Activated T-helper 17 cell treated with anti-CD3 and anti-CD28 coated beads, Interleukin-2, amount 50 U/mL, for 72 hours (primary cell): ENCODE measurements at places on chromosomes 6 and 20.
A peak's percentile ranks its signal among the peaks of the same experiment; 100 is the strongest.

GRCh38 chr6:165605901-165606739 lies 56.9 kb downstream of the PDE10A start:
- H3K27ac ChIP-seq: no peak overlapping the region

DNA sequence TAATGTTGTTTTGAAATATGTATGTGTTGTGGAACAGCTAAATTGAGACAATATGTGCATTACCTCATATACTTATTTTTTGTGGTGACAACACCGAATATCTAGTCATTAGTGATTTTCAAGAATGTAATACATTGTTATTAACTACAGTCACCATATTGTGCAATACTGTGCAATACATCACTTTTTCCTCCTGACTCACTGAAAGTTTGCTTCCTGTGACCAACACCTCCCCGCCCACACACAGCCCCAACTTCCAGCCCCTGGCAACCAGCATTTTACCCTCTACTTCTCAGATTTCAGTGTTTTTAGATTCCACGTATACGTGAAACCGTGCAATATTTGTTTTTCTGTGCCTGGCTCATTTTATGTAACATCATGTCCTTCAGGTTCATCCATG lies 627.9 kb downstream of the PRKN start:
- H3K4me1 ChIP-seq: no peaks in the 10 kb centered on the region
- H3K4me3 ChIP-seq: no peak overlapping the region
- H3K36me3 ChIP-seq: no peaks in the 10 kb centered on the region

GRCh38 chr6:141758430-141758829 lies 374.3 kb upstream of the GJE1 start:
- H3K27ac ChIP-seq: no peak overlapping the region
- H3K4me3 ChIP-seq: no peak overlapping the region
- ATAC-seq: no peak
- H3K27me3 ChIP-seq: no peaks in the 10 kb centered on the region
- H3K4me1 ChIP-seq: no peaks in the 10 kb centered on the region

GRCh38 chr6:133761706-133762105 lies 127.2 kb upstream of the TCF21 start:
- no peak for ATAC-seq
- H3K27ac ChIP-seq: no peak overlapping the region
- no peaks in the 10 kb centered on the region for H3K4me1 ChIP-seq
- no peak overlapping the region for H3K4me3 ChIP-seq
- peaks cover 31% of the 10 kb centered on the region for H3K27me3 ChIP-seq

- no peaks in the 10 kb centered on the region for H3K27me3 ChIP-seq
- ATAC-seq: no peak
- H3K27ac ChIP-seq: no peak overlapping the region
- no peaks in the 10 kb centered on the region for H3K36me3 ChIP-seq
- H3K4me3 ChIP-seq: no peak overlapping the region
- H3K4me1 ChIP-seq: no peaks in the 10 kb centered on the region
Observed at GRCh38 chr6:165746331-165746730, 83.3 kb upstream of the PDE10A start.

- H3K27ac ChIP-seq: no peak overlapping the region
- ATAC-seq: no peak
- no peaks in the 10 kb centered on the region for H3K27me3 ChIP-seq
- no peaks in the 10 kb centered on the region for H3K4me1 ChIP-seq
- no peaks in the 10 kb centered on the region for H3K36me3 ChIP-seq
Observed at GRCh38 chr6:98014442-98015201, 731.6 kb upstream of the MMS22L start.

- no peak for ATAC-seq
- H3K27ac ChIP-seq: no peak overlapping the region
- peaks cover 26% of the 10 kb centered on the region for H3K27me3 ChIP-seq
- H3K36me3 ChIP-seq: no peaks in the 10 kb centered on the region
Observed at GRCh38 chr6:138537106-138537505, 37.8 kb upstream of the NHSL1 start.

- peak overlapping the region; percentile 15 for H3K4me3 ChIP-seq
- peaks cover 24% of the 10 kb centered on the region for H3K36me3 ChIP-seq
- no peaks in the 10 kb centered on the region for H3K27me3 ChIP-seq
- H3K27ac ChIP-seq: peak overlapping the region; percentile 66
Observed at GRCh38 chr6:4906293-4907276, 97.3 kb downstream of the RPP40 start.

DNA sequence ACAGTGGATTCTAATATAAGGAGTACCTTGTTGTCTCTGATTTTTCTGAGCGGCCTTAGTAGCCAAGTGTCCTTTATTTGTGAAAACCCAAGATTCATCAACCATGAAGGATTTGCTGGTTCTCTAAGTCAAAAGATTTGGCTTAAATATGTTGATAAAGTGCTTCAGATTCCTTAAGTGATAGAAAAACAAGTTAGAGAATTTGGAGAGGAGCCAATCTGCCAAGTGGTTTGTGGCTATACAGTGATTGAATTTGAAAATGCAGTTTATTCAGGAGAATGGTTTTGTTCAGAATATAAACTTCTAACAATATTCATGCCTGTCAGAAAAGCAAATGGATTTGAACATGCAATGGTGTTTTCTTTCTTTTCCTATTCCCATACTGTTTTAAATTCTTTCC lies 54.8 kb downstream of the CAP2 start:
- no peaks in the 10 kb centered on the region for H3K36me3 ChIP-seq
- peaks cover 19% of the 10 kb centered on the region for H3K27me3 ChIP-seq
- no peak for ATAC-seq
- H3K4me1 ChIP-seq: no peaks in the 10 kb centered on the region
- H3K27ac ChIP-seq: no peak overlapping the region

DNA sequence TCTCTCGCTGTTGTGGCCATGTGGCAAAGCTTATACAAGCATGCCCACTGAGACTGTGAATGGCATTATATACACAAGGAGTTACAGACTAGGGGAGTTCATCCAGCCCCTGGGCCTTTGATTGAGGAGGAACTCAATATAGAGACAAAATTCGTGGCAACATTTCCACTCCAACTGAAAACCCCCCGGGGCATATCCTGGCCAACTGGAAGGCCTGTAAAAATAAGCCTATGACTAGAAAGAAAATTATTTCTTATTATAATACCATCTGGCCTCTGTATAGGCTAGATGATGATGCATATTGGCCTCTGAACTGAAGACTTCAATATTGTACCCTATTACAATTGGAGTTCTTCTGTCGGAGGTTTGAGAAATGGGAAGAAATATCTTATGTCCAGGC lies 175.5 kb upstream of the GJE1 start:
- no peak overlapping the region for H3K27ac ChIP-seq
- no peaks in the 10 kb centered on the region for H3K27me3 ChIP-seq
- no peaks in the 10 kb centered on the region for H3K36me3 ChIP-seq
- no peaks in the 10 kb centered on the region for H3K4me1 ChIP-seq
- no peak overlapping the region for H3K4me3 ChIP-seq
- ATAC-seq: no peak

DNA sequence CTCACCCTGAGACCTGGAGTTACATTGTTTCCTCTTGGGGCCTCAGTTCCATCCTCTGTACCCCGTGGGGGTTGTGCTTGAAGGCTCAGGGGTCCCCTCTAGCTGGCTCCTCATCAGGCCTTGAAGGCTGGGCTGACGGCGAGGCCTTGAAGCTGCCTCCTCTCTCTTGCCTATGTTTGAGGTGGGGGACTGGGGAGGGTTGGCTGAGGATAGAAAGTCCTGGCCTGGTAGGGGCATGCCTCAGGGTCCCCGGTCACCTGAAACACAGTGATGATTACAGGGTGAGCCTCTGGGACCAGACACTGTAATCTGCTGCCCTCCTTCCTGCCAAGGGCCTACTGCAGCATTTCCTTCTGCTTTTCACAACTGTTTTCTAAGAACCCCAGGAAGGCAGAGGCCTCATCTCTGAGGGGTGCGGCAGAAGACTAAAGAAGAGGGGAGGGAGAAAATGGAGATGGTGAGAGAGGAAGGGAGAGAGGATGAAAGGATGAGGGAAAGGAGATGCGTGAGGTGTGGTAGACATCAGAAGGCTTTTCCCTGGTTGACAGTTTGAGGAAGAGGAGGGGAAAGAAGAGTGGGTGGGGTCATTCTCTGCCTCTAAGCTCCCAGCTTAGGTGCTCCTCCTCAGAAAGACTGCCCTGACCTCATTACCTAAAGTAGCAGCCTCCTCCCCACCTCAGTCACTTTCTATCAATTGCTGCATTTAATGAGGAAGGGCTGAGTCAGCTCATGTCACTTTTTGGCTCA lies 29.7 kb downstream of the VEGFA start:
- H3K4me1 ChIP-seq: peaks cover 4% of the 10 kb centered on the region
- no peak overlapping the region for H3K4me3 ChIP-seq
- no peaks in the 10 kb centered on the region for H3K27me3 ChIP-seq
- no peak overlapping the region for H3K27ac ChIP-seq
- peak; percentile 22 for ATAC-seq

DNA sequence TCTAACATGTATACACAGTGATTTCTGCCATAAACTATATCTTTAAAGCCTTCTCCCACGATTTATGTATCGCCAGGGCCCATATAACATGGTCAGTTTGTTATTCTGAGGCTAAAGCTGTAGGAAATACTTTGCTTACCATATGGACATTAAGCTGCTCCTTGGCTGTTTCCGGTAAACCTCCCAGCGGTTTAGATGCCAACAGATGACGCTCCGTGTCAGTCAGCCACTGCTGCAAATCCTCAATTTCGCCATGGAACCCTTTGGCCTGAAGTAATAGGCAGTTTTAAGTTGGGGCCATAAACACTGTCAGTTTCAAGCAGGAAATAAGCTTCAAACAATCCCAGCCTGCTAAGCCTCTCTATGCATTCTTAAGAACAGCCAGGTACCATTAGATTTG lies 145.4 kb downstream of the DST start:
- no peak overlapping the region for H3K4me3 ChIP-seq
- H3K36me3 ChIP-seq: peaks cover 6% of the 10 kb centered on the region
- H3K27me3 ChIP-seq: no peaks in the 10 kb centered on the region
- no peak overlapping the region for H3K27ac ChIP-seq

GRCh38 chr20:41369673-41370072 lies 3.1 kb upstream of the EMILIN3 start:
- H3K27me3 ChIP-seq: peaks cover 45% of the 10 kb centered on the region
- no peaks in the 10 kb centered on the region for H3K4me1 ChIP-seq
- ATAC-seq: no peak
- H3K27ac ChIP-seq: no peak overlapping the region
- no peak overlapping the region for H3K4me3 ChIP-seq
- H3K36me3 ChIP-seq: no peaks in the 10 kb centered on the region

DNA sequence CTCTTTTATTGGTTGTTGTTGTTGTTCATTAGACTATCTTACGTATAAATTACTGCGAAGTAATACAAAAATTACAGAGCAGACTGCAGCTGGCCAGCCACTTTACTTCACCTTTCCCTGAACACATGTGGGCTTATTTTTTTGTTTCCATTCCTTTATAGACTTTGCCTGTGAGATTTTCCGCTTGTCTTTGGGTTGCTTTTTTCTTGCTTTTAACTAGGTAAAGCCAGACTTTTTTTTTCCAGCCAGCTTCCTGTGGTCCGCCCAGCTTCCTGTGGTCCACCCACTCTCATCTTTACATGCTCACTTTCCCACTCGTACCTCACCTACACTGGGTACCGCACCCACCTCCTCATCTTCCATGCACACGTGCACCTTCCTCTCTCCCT lies 79.0 kb downstream of the IPCEF1 start:
- peak overlapping the region; percentile 77 for H3K27ac ChIP-seq
- peak; percentile 62 for ATAC-seq
- peak overlapping the region; percentile 77 for H3K4me3 ChIP-seq
- H3K27me3 ChIP-seq: no peaks in the 10 kb centered on the region

GRCh38 chr6:33936886-33937285 lies 133.1 kb upstream of the MLN start:
- no peak overlapping the region for H3K4me3 ChIP-seq
- H3K4me1 ChIP-seq: no peaks in the 10 kb centered on the region
- no peaks in the 10 kb centered on the region for H3K36me3 ChIP-seq
- no peak overlapping the region for H3K27ac ChIP-seq
- ATAC-seq: no peak

GRCh38 chr6:21780679-21781078 lies 187.1 kb downstream of the SOX4 start:
- no peaks in the 10 kb centered on the region for H3K36me3 ChIP-seq
- no peak overlapping the region for H3K4me3 ChIP-seq
- ATAC-seq: no peak
- no peak overlapping the region for H3K27ac ChIP-seq
- no peaks in the 10 kb centered on the region for H3K4me1 ChIP-seq
